ENCODE measurements at places on chromosomes 11 and 22. TPM values are rescaled to one million over a fixed set of nuclear protein-coding genes. Genes with fewer than 3 reads are reported as not detected.
A peak's percentile ranks its signal among the peaks of the same experiment; 100 is the strongest.

- ATAC-seq = no peak
Observed at GRCh38 chr11:12089473-12089872, 20.9 kb upstream of the MICAL2 start.

DNA sequence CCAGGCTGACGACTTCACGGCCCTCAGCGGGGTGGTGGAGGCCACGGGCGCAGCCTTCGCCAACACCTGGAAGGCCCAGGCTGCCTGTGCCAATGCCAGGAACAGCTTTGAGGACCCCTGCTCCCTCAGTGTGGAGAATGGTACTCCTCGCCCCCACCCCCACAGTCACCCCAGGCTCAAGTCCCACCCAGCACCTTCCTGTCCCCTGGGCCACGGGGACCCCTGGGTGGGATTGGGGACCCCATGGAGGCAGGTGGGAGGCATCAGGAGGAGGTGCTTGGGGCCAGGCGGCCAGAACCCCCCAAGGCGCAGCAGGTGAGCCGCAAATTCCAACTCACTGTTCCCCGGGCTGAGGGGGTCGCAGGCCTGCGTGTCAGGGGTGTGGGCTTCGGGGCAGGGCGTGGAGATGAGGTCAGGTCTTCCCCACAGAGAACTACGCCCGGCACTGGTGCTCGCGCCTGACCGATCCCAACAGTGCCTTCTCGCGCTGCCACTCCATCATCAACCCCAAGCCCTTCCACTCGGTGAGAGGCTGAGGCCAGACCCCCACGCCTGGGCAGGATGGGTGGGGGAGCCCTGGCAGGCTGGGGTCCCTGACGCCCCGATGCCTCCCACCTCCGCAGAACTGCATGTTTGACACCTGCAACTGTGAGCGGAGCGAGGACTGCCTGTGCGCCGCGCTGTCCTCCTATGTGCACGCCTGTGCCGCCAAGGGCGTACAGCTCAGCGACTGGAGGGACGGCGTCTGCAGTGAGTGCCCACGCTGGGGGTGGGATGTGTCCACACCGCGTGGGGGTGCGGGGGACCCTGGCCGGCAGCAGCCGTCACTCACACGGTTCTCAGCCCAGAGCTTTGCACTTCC, 9.4 kb downstream of the MUC5B start:
- ATAC-seq = no peak

GRCh38 chr11:44244639-44245310, 65.2 kb downstream of the ALX4 start:
- ATAC-seq = no peak

DNA sequence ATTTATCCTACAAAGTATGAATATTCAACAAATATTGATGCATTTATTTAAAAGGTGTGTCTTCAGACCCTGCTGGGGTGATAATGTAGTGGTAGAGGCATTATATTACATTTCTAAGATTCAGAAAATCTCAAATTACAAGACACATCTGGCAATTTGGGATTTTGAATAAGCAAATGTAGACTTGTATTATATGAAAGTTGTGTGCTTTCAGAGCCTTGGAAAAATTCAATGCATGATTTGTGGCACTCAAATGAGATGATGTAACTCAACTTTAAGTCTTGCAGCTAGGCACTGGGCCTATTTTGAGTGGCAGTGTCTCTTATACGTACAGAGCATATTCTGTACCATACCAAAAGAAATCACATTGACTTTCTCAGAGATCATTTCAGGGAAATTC, 214.4 kb downstream of the ETS1 start:
- no peak for ATAC-seq

GRCh38 chr11:94583866-94584500, 16.8 kb downstream of the PIWIL4 start:
- ATAC-seq = no peak

GRCh38 chr11:28566339-28567089, 458.3 kb downstream of the METTL15 start:
- ATAC-seq = peak; percentile 93

DNA sequence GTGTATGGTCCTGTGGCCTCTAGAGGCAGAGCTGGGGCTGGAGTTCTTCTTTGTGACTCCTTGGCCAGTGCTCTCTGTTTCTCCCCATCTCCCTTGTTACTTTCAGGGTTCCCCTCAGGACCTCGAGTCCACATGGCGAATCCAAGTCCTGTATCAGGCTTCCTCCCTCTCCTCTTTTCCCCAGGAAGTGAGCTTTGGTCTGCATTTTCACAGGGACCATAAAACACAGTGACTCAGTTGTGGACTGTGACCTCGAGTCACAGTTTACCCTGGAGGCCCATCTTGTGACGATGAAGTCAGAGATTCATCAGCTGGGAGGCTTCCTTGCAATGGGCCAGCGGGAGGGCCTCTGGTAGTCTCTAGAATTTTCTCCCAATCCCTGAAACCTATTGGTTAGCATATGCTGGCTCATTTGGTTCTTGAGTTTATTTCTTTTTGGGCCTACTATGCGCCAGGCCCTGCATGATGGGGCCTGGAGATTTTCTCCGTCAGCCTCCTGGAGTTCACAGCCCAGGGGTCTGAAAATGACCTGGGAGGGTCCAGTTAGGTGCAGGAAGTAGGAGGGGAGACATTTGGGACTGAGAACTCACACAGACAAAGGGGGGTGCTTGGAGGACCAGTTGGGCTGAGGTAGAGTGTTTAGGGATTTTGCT, 100.8 kb downstream of the KIAA1671 start:
- no peak for ATAC-seq

- ATAC-seq = no peak
Observed at GRCh38 chr11:124788521-124788920, 11.7 kb downstream of the MSANTD2 start.

GRCh38 chr11:19892387-19892786, 179.8 kb downstream of the NAV2 start:
- peak; percentile 36 for ATAC-seq

- no peak for ATAC-seq
Observed at GRCh38 chr11:73833067-73833466, 43.6 kb downstream of the COA4 start.

DNA sequence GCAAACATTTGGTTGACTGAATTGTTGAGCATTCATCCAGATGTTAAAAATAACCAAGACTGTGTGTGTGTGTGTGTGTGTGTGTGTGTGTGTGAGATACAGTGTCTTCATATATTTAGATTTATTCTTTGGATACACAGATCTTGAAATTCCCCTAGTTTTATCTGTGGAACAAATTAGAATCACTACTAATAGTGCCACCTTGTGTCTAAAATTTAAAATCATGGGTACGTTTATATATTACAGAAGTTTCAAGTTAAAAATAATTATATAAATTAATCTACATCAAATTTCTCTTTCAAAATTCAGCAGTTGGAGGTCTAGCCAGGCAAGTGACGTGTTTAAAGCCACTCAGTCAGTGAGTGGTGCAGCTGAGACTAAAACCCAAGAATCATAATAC, 1566.2 kb upstream of the TENM4 start:
- ATAC-seq = no peak

DNA sequence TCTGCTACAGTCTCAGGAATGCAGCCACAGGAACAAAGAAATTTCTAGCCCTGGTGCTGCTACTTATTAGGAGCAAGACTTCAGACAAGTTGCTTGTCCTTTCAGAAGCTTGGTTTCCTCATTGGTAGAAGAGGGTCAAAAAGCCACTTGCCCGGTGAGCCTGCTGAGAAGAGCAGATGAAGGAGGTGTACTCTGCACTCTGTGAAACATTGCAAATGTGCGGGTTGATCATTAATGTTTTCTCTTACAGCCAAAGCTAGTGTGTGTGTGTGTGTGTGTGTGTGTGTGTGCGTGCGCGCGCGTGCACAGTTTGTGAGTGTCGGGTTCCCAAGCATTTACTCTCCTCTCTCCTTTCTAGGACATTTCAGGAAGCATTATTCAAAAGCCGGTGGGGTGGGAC, 86.3 kb upstream of the NNMT start:
- ATAC-seq = no peak

DNA sequence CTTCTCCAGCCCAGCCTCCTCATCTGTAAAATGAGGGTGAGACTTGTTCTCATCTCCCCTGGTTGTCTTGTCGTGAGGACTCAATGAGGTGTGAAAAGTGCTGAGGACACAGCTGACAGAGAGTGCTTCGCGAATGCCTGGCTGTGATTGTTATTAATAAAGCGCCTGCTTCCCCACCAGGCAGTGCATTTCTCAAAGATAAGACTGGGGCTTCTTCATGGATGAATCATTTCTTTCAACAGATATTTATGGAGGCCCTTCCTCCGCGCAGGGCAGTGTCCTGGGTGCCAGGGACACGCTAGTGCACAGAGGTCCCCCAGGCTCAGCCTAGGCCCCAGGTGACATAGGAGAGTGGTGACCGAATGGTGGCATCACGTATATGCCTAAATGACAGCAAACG, 34.3 kb upstream of the SHISAL1 start:
- ATAC-seq = no peak

DNA sequence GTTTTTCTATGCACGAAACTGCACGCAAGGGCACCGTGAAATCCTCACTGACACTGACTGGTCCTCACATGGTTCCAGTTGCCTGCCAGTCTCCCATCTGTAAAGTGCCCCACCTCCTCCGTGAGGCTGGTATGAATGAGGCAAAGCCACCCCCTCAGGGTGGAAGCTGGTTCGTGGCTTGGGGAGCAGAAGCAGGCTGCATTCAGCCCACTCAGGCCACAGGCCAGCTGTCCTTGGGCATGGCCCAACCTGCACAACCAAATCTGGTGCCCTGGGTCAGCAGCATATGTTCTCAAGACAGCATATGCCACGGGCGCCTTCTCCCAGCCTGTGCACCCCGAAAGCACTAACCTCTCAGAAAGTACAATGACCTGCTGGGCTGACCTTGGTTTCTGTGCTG, 29.3 kb downstream of the SERPINH1 start:
- ATAC-seq = no peak

DNA sequence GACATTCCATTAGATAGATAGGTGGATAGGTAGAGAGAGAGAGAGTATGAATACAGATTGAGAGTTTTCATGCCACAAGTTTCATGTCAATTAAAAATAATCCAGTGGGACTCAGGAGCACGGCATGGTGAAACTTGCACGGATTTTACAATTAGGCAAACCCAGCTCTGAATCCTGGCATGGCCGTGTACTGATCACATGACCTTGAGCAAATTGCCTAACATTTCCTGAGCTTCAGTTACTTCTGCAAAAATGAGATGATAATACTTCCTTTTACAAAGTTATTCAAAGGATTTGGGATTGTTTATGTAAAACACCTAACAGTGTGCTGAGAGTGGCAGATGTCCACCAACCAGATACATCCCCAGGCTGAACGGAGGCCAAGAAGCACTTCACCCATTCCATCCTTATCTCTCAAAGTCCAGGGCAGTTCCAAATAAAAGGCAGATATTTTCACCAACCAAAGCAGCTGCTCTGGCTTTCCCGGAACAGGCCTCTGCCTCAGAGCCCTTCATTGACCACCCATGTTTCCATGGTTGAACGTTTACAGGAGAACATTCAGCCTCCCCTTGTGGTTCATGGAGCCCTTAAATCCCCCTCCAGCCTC, 17.9 kb downstream of the APLNR start:
- ATAC-seq = peak; percentile 52

ATF4 gene
- 375 TPM for total RNA-seq

MS4A3 gene
- not detected for total RNA-seq

OR10A2 gene
- not detected for total RNA-seq

SCUBE2 gene
- 3.0 TPM for total RNA-seq

PRAME gene
- total RNA-seq = not detected

TRIM51G gene
- total RNA-seq = not detected

RCOR2 gene
- total RNA-seq = 0.16 TPM

PLAAT2 gene
- total RNA-seq = 0.84 TPM

CCDC89 gene
- 0.12 TPM for total RNA-seq
